ENCODE measurements at places on chromosomes 13 and 19. TPM values are rescaled to one million over a fixed set of nuclear protein-coding genes. Genes with fewer than 3 reads are reported as not detected.
A peak's percentile ranks its signal among the peaks of the same experiment; 100 is the strongest.

GRCh38 chr13:93292366-93292765 is 65.8 kb downstream of the GPC6 start:
- no peaks in the 10 kb centered on the region for H3K36me3 ChIP-seq
- no peaks in the 10 kb centered on the region for H3K27me3 ChIP-seq
- DNase-seq: no peak

- H3K4me3 ChIP-seq: peak overlapping the region; percentile 50
- H3K27ac ChIP-seq: no peak overlapping the region
- no peaks in the 10 kb centered on the region for H3K27me3 ChIP-seq
- H3K36me3 ChIP-seq: no peaks in the 10 kb centered on the region
These were observed 3.8 kb downstream of the UBL3 start for GRCh38 chr13:29846475-29847256.

- H3K36me3 ChIP-seq: no peaks in the 10 kb centered on the region
- peaks cover 91% of the 10 kb centered on the region for H3K4me1 ChIP-seq
- peak overlapping the region; percentile 99 for H3K27ac ChIP-seq
These were observed 18.7 kb downstream of the ACTN4 start for GRCh38 chr19:38665950-38666662.

GRCh38 chr13:62483774-62484173 is 1068.1 kb upstream of the PCDH20 start:
- no peaks in the 10 kb centered on the region for H3K27me3 ChIP-seq
- peak; percentile 2 for DNase-seq
- H3K4me1 ChIP-seq: no peaks in the 10 kb centered on the region
- no peak overlapping the region for H3K4me3 ChIP-seq
- no peak overlapping the region for H3K27ac ChIP-seq

DNA sequence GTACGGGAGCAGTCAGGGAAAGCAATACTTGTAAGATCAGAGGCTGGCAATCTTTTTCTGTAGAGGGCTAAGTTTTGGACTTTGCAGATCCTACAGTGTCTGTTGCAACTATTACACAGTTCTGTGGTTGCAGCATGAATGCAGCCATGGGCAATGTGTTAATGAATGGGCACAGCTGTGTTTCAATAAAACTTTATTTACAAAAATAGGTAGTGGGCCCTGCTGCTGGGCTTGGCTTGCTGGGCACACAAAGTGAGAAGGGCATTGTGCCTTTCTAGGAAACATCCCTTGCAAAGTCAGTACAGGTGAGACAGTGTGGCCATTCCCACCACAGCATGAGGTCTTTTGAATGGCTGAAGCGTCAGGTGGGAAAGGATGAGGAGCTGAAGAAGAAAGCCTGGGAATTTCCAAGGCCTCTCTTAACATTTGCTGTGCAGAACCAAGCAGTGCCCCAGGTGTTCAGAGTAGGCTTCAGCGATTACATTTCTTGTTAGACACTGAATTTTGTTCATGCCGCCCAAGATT is 9.1 kb downstream of the KL start:
- H3K4me3 ChIP-seq: no peak overlapping the region
- H3K27me3 ChIP-seq: no peaks in the 10 kb centered on the region
- peak; percentile 39 for DNase-seq
- no peak overlapping the region for H3K27ac ChIP-seq
- H3K36me3 ChIP-seq: no peaks in the 10 kb centered on the region
- no peaks in the 10 kb centered on the region for H3K4me1 ChIP-seq

- H3K4me3 ChIP-seq: no peak overlapping the region
- H3K27ac ChIP-seq: no peak overlapping the region
- no peaks in the 10 kb centered on the region for H3K36me3 ChIP-seq
- H3K4me1 ChIP-seq: peaks cover 6% of the 10 kb centered on the region
- H3K27me3 ChIP-seq: no peaks in the 10 kb centered on the region
These were observed 38.9 kb upstream of the SERP2 start for GRCh38 chr13:44334751-44335150.

DNA sequence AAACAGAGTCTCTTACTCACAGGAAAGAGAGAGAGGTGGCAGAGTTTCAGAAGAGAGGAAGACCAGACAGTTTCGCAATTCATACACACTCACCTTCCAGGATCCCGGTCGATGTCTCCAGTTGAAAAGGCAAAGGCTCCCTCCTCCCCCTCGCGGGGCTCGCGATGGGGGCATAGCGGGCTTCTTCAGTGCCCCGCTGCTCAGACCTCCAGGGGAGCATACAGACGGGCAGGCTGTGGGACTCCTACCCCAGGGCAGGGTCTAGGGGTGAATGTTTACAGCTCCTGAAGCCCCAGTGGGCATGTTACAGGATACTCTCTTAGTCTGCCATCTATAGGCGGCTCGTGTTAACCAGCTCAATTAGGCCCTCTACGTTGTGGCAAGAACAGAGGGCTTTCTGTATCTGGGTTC is 139.2 kb downstream of the SLITRK5 start:
- H3K27me3 ChIP-seq: no peaks in the 10 kb centered on the region
- H3K4me1 ChIP-seq: no peaks in the 10 kb centered on the region
- H3K36me3 ChIP-seq: no peaks in the 10 kb centered on the region
- H3K4me3 ChIP-seq: peak overlapping the region; percentile 47
- DNase-seq: peak; percentile 74

The ZNF737 gene
- 22.5 TPM for total RNA-seq

The ZNF773 gene
- 3.8 TPM for total RNA-seq

The APOE gene
- 1,438 TPM for total RNA-seq

Data from GM23338 (cell line).